ENCODE measurements at places on chromosomes 2 and 18.

GRCh38 chr2:178863130-178863855 is 56.1 kb upstream of the TTN start:
- DNase-seq = no peak

GRCh38 chr18:23067236-23067635 is 68.0 kb upstream of the CABLES1 start:
- no peak for DNase-seq

- DNase-seq = peak; percentile 78
Observed at GRCh38 chr2:15591692-15592463, at the start of gene DDX1. TSS of gene DDX1 (plus strand) at chr2:15591868. CDS start at chr2:15591934, 66 bp downstream.

DNA sequence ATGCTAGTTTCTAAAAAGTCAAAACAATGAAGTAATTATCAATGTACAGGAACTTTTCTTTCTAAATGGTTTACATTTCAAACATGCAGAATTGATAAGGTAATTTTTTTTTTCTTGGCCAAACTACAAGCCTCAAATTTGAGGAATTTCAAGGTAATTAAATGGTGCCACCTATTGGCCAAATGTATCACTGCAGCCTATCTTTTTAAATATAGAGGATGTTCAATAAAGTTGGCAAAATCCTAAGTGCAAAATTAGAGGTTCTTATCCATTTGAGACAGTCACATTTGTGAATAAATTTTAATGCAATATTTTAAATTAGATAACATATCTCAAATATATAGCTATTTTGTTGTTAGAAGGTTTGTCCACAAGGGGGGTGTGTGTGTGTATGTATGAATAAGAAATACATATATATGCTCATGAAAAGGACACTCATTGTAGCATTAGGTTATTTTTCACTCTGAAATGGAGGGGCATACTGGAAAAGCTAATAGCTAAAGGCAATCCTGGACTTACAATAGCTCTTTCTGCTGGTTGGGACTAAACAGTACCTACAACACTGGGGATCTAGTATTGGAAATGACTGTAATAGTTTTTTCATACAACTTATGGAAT is 26.2 kb downstream of the MMADHC start:
- DNase-seq = no peak

- DNase-seq = no peak
Observed at GRCh38 chr2:155546721-155547555, 785.6 kb downstream of the NR4A2 start.

- DNase-seq = no peak
Observed at GRCh38 chr18:9788140-9788539, 80.0 kb downstream of the RAB31 start.

DNA sequence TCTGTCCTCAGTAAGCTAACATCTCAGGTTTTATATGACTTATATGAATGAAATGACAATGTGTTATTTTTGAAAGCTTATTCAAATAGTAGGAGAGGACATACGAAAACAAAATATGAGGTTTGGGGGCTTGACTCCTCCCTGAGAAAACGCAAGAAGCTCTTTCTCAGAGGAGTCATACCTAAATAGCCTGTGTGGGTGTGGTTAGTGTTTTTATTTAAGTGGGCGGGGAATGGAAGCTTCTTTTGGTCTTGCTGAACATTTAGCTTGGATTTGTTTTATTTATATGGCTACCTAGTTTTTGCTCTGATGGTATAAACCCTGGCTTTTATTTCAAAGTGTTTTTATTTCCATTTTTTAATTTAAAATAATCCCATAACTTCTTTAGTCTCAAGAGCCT is 72.1 kb upstream of the DSG1 start:
- no peak for DNase-seq

DNA sequence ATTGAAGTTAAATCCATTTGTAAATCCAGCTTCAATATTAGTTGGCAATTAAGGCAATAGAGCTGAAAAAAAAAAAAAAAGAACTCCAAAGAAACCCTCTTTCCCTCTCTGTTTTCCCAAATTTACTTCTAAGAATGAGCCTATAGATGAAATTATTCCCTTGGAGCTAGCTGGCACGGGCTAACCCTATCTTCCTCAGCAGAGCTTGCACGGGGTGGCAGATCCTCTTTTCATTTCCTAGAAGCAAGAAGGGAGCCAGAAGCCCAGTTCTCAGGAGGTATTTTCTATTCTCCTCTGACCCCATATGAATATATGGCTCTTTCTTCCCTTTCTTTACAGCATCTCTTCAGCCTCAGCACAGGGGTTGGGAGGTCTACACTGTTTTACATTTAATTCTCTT is 426.0 kb downstream of the TGIF1 start:
- no peak for DNase-seq

- no peak for DNase-seq
Observed at GRCh38 chr2:188512456-188512855, 220.8 kb downstream of the GULP1 start.

DNA sequence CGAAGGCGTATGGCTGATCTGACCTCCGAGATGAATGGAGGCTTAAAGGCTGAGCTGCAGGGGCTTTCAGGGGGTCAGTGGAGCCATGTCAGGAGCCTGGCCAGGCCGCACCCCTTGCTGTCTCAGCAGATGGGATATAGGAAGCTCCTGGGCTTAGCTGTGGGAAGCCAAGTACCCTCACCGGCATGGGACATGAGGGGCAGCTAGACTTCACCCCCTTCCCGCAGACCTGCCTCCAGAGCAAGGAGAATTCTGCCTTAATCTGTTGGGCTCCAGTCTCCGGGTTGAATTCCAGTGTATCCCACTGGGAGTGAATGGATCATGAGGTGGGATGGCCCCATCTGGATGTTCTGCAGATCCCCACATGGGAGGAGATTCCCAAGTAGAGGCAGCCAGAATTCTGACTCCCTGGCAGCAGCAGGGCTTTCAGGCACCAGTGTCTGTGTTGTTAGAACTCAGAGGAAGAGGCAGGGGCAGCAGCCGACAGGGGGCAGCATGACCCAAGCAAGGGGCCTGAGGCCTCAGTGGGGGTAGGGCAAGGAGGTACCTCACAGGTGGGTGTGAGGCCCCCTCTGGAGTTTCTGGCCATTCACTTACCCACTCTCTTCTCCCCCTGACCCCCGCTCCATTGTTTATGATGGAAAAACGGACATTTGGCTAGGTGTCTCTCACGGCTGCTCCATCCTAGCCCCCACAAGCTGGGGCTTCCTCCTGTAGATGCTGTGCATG is 19.1 kb downstream of the CAPG start:
- DNase-seq = peak; percentile 49

DNA sequence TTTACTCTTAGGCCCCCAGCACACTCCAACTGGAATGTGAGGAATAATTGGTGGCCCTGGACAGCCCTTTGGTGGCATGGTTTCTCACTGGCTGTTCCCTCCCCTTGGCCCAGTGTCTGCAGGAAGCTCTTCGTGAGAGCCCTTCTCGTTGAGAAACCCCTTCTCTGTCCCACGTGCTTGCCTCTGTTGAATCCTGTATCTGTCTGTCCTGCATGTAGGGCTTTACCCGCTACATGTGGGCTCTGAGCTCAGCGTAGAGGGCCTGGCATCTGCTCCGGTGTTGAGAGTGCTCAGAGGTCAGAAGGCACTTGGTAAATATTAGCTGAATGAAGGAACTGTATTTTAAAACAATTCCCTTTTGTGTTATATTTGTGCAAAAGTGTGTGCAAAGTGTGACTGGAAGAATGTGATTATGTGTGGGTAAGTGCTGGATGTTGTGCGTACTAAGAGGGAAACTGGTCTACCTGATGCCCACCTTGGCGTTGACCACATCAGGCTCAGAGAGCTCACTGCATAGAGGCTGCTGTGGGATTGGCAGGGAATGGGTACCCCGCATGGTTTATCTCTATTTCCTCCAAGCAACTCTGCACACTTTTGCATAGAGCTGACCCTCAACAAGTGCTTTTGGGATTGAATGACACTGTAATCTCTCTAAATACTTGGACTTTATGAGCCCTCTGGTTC is 40.0 kb downstream of the RNF144A start:
- no peak for DNase-seq

DNA sequence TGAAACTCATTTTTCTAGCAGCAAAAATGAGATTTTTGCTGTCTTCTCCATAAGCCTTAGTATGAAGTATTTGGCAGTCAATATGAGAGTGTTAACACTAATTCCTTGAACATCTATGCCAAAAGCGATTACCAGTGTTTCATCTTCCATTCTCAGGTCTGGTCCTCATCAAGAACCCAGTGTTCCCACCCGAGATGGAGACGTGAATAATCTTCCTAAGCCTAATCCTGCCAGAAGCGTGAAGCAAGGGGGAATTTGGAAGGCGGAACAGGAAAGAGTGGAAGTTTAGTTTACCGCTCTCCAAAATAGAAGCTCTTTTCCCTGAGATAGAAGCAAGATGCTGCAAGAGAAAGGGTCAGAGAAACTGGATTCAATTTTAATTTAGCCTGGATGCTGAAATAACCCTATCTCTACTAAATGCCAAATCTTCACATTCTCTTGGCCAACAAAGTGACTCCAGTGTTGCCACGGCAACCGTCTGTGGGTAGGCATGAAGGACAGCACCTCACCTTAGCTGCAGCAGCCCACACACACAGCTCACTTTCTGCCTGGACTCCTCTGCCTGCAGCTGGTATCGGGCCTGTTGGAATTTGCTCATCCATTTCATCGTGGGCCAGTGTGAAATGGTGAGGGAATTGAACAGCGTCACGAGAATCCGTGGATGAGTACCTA is 711.1 kb downstream of the CBLN2 start:
- DNase-seq = no peak

- DNase-seq = no peak
Observed at GRCh38 chr18:61348230-61348629, 15.0 kb downstream of the CDH20 start.

GRCh38 chr2:28612131-28612812 is 116.4 kb downstream of the PLB1 start:
- no peak for DNase-seq
